MG63 (cell line): ENCODE measurements at places on chromosomes 2 and 18. TPM values are rescaled to one million over a fixed set of nuclear protein-coding genes. Genes with fewer than 3 reads are reported as not detected.

- no peak for DNase-seq
These were observed 73.7 kb downstream of the PXDN start for GRCh38 chr2:1670636-1671035.

- DNase-seq, result no peak
These were observed 609.0 kb downstream of the IRS1 start for GRCh38 chr2:226190479-226191252.

- DNase-seq, result peak; percentile 5
These were observed 30.9 kb upstream of the OSBPL6 start for GRCh38 chr2:178163395-178163794.

CRACDL gene
- total RNA-seq, result not detected in 2 replicates

LYPD6 gene
- total RNA-seq, result 0.94 and 1.4 TPM in 2 replicates
